ENCODE measurements at places on chromosomes 2 and 18. TPM values are rescaled to one million over a fixed set of nuclear protein-coding genes. Genes with fewer than 3 reads are reported as not detected.

DNA sequence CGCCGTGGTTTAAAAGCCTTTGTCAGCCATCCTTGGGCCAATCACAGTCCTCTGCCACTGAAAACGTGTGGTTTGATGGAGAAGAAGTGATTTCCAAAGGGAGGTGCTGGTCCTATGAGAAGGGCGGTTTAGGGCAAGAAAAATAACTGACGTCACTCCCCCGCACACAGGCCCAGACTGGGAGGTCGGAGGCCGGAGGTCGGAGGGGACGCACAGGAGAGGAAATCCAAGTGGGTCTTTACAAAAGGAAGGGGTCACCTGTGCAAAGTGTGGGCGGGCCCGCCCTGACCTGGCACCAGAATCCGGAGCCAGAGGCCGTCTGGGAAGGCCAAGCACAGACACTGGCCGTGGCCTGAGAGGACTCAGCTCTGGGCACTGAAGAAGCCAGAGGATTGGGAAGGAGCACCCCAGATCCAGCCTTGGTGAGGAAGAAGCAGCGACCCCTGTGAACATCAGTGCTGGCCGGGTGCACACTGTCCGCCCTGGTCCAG, 18.0 kb upstream of the KCNG2 start:
- no peak for DNase-seq

GRCh38 chr2:158464426-158465281, 7.9 kb downstream of the PKP4 start:
- peak; percentile 35 for DNase-seq

DNA sequence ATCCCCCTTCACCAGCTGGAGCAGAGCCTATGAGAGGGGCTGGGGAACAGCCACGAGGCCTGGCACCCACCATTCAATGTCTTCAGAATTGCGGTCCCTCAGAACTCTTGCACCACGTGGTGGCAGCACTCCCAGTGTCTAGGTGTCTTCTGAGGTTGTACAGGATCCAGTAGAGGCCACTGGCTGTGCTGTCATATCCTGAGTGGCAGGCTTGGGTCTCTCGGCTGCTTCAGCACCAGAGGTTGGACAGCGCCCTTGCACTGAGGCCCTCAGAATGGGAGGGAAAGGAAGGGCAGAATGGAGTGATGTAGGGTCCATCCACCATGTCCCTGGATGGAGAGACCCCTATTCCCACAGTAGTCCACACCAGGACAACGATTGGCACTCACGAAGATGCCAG, 112.0 kb upstream of the TEKT4 start:
- DNase-seq: peak; percentile 5

The SERPINB2 gene
- total RNA-seq: 6.1 TPM

DNA sequence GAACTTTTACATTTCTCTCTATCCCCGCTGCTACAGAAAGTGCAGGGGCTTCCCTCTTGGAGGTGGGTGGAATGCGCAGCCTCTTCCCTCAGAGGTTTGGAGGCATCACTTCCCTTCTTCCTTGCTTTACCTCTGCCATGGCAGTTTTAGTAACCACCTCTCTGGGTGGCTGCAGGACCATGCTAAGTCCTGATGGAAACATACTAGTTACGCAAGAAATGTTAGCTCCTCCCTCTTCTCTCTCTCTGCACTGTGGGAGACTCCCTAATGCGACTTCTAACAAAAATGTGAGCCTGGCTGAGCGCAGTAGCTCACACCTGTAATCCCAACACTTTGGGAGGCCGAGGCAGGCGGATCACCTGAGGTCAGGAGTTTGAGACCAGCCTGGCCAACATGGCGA, 116.8 kb upstream of the RAB6C start:
- DNase-seq: no peak

The PLGLB2 gene
- 1.5 TPM for total RNA-seq

- peak; percentile 65 for DNase-seq
These were observed 51.5 kb upstream of the PHLPP1 start for GRCh38 chr18:62663731-62664336.

DNA sequence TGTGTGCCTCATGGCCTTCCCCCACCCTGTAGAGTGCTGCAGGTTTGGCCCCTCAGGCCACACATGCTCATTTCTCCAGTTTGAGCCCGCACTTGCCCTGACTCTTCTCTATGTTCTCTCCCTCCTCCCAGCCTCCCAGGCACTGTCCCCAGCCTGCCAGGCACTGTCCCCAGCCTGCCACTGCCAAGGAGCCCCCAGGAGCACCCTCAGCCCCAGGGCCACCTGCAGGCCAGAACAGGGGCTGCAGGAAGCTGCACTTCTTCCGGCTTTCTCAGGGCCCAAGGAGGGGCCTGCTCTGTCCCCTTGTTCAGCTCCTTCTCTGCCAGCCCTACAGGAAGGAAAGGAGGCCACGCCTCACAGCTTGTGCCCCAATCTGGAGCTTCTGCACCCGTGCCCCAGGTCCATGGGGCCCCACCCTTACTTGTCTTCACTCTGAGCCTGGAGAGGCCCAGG, 31.6 kb downstream of the CYP26B1 start:
- peak; percentile 47 for DNase-seq

The TBR1 gene
- 0.97 TPM for total RNA-seq

The TRPM8 gene
- not detected for total RNA-seq

- DNase-seq: no peak
These were observed 63.8 kb upstream of the GALNT3 start for GRCh38 chr2:165857876-165858275.

The CRYGC gene
- not detected for total RNA-seq

- DNase-seq: peak; percentile 97
These were observed 79.7 kb upstream of the IGFBP5 start for GRCh38 chr2:216775043-216775453.

The ACTG2 gene
- total RNA-seq: not detected

DNA sequence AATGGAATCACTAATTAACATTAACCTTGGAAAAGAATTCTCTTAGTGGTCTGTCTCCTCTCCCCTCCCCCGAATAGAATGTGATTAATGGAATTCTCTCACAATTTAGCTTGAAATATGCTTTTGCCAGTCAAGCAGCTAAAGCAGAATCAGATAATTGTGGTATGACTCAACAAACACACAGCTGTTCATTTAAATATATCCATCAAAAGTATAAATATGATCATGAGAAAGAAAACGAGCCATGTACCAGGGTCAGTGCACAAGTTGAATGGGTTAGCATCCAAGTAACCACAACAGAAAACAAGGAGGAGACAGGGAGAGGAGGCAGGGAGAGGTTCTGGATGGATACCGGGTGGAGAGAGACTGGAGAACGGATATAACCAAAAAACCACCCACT, 66.9 kb downstream of the ACVR1 start:
- peak; percentile 41 for DNase-seq

- DNase-seq: no peak
These were observed 343.8 kb downstream of the CYRIA start for GRCh38 chr2:16321872-16322271.

DNA sequence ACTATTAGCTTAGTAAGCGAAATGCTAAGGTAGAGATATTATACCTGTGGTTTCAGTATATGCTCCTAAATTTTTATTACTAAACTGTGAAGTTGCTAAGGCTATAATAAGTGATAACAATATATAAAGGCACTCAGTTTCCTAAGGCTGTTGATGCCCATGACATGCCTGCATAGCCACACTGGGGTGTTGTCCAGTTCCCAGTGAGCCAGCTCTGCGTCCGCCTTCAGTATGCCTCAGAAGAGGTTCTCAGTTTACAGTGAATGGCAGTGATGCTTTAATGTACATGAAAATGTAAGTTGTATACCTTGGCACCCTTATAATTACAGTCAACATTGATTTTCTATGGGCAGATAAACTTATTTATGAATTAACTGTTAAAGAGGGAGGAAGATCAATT, 7.2 kb downstream of the FHOD3 start:
- no peak for DNase-seq

The PDE1A gene
- 16.3 TPM for total RNA-seq

DNA sequence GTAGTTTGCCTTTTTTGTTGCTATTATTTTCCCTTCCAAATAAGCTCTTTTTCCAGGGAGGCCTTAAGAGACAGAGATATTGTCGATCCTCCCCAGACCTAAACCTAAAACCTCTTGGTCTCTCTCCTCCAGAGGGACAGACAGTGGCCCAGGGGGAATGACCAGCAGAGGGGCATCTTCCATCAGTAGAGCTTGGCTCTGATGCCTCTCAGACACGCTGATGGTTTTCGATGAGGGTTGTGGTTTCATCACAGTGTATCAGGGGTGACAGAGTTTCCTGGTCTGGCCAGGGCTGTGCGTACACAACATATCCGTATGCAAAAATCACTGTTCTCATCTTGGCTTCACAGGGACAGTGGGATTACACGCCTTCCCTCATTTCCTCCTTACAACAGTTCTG, 68.6 kb downstream of the GATA6 start:
- no peak for DNase-seq

The GBX2 gene
- not detected for total RNA-seq

The AGXT gene
- not detected for total RNA-seq

GRCh38 chr2:105371810-105372209, 27.0 kb downstream of the FHL2 start:
- no peak for DNase-seq

GRCh38 chr2:102186791-102187495, at the start of gene IL1RL2:
TSS of gene IL1RL2 (plus strand) at chr2:102187023. CDS start at chr2:102187868, 845 bp downstream.
- peak; percentile 41 for DNase-seq

GRCh38 chr2:150535176-150535575, 47.7 kb upstream of the RND3 start:
- no peak for DNase-seq

DNA sequence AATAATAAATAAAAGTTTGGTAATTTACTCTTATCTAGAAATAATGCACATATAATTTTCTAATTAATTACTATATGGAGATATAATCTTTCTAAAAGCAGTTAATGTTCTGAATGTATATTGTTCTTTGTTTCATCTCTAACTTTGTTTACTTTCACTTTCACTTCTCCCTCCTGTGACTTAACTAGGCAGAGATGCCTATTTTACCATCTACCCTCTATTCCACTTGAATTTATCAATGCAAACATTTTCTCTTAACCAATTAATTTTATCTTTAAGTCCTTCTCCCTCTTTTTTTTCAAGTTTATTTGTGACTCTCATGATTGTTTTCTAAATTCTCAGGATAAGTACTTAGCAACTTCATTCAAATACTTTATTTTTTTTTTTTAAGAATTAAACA, 55.1 kb upstream of the IL1RL1 start:
- no peak for DNase-seq

GRCh38 chr2:10659898-10660568, 29.7 kb downstream of the NOL10 start:
- peak; percentile 86 for DNase-seq

DNA sequence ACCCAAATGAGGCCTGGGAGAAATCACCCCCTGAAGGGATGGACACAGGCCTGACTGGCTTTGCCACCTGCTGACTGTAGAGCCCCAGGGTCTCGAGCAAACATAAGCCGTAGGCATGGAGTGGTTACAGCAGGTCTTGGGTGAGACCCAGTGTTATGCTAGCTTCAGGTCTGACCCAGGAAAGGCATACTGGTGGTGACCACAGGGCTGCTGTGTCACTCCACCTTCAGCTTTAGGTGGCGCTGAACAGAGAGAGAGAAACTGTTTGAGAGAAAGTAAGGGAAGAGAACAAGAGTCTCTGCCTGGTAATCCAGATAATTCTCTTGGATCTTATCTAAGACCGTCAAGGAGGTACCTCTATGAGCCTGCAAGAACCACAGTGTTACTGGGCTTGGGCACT, 1544.2 kb upstream of the TMEFF2 start:
- no peak for DNase-seq

The DSC2 gene
- total RNA-seq: not detected

GRCh38 chr2:47535073-47535472, 132.1 kb downstream of the MSH2 start:
- no peak for DNase-seq

The SERPINB12 gene
- not detected for total RNA-seq

The TRIM54 gene
- total RNA-seq: not detected

The NT5C1B gene
- not detected for total RNA-seq

The DCAF17 gene
- 14.4 TPM for total RNA-seq

The OR6B2 gene
- total RNA-seq: not detected

The ZNF521 gene
- 12.1 TPM for total RNA-seq

DNA sequence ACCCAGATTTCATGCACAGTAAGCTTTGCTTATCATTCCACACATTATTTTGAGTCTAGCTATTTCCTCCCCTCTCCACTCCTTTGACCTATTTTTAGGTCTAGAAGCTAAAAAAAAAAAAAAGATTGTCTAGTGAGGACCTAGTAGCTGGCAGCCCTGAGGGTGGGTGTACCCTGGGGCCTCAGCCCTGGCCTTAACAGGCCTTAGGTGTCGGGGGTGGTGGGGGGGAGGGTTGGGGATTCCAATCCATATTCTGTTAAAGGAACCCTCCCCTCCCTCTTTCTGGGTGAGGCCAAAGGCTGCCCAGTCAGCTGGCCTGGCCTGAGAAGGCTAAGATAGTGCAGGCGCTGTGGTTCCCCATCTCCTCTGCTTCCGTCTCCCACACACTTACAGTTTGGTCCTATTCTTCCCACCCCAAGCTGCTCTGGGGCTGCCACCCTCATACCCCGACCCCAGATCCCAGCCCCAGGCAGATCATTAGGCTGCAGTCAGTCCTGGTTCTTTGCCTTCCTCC, 65.5 kb upstream of the HK2 start:
- peak; percentile 60 for DNase-seq

DNA sequence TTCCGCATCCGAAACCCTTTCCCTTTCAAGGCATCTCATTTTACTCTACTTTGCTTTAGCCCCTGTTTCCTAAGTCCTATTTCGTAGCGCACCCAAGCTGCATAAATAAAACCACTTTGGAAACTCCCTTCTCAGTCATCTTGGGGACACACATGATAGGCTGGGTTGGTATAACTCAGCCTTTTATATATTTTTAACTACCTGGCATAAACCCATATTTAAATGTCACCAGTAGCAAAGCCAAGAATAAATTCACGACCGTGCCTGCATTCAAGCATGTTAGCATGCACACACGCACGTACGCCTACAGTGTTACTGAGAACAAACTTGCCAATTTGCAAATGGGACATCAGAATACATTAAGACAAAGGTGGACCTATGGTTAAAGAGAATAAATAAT, 564.7 kb upstream of the PIK3C3 start:
- DNase-seq: no peak

The CIDEA gene
- not detected for total RNA-seq

The ESPNL gene
- 1.5 TPM for total RNA-seq

GRCh38 chr2:24570225-24570624, 79.2 kb downstream of the NCOA1 start:
- no peak for DNase-seq

DNA sequence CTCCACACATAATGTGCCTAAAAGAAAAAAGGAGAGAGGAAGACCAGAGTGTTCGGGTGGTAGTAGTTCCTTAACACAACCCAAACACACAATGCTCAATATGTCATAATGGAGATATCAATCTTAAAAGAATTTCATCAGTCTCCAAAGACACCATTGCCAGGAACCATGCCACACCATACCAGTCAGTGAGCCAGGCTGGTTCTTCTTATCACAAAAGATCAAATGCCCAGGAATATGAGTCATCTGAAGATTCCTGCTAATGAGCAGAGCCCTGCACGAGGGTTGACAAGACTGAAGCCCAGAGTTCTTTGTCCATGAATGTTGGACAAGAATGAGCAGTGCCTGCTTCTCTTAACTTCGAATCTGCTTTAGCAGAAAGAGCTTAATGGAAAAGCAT, 262.3 kb downstream of the ZNF516 start:
- DNase-seq: peak; percentile 5

- DNase-seq: no peak
These were observed 157.9 kb upstream of the UNC80 start for GRCh38 chr2:209613649-209614305.

GRCh38 chr2:105813045-105813315, 68.3 kb downstream of the NCK2 start:
- no peak for DNase-seq

GRCh38 chr2:26692897-26693849, 651 bp downstream of the KCNK3 start:
- DNase-seq: peak; percentile 61

Data from GM23248 (cell line).